Activated naive CD8-positive, alpha-beta T cell treated with anti-CD3 and anti-CD28 coated beads for 36 hours (primary cell): ENCODE measurements at places on chromosomes 6 and 20.

DNA sequence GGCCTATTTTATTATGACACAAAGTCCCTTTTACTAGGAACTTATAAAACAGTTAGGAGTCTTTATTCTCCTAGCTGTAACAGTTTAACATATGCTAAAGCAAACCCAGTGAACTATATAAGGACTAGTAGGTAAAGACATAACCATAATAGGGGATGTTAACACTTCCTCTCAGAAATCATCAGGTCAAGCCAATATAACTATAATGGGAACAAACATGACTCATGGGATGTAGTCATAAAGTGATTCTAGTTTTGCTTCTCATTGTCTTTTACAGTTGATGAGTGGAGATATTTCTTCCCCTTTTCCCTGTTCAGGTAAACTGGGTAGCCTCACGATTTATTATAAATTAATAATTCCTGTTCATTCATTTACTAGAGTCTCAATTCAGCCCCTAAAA is 9.7 kb downstream of the PTCHD4 start:
- DNase-seq, result no peak

- no peak for DNase-seq
Observed at GRCh38 chr20:4603724-4604123, 118.0 kb upstream of the PRND start.

DNA sequence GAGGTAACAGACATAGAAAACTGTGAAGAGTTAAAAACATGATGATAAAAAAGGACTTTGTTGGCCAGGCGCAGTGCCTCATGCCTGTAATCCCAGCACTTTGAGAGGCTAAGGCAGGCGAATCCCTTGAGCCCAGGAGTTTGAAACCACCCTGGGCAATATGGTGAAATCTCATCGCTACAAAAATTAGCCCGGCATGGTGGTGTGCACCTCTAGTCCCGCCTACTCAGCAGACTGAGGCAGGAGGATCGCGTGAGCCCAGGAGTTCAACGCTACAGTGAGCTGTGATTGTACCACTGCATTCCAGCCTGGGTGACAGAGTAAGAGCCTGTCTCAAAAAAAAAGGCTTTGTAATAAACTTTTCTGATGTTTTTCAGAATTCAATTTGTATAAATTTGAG is 60.1 kb downstream of the GFOD1 start:
- no peak for DNase-seq

DNA sequence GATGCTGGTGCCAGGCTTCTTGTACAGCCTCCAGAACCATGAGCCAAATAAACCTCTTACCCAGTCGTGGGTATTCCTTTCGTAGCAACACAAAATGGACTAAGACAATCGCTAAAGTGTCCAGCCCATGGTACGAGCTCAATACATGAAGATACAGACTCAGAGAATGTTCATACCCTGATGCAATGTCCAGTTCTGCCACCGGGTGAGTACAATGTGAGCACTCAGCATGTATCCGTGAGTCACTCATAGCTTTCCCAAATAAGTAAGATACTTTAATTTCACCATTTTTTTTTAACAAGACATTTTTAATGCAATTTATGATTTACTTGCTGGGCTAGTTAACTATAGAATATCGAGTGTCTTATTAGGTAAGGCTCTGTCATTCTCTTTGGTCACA is 26.7 kb upstream of the PDE10A start:
- no peak for DNase-seq

GRCh38 chr6:14281811-14282660 is 164.5 kb downstream of the CD83 start:
- DNase-seq, result no peak

DNA sequence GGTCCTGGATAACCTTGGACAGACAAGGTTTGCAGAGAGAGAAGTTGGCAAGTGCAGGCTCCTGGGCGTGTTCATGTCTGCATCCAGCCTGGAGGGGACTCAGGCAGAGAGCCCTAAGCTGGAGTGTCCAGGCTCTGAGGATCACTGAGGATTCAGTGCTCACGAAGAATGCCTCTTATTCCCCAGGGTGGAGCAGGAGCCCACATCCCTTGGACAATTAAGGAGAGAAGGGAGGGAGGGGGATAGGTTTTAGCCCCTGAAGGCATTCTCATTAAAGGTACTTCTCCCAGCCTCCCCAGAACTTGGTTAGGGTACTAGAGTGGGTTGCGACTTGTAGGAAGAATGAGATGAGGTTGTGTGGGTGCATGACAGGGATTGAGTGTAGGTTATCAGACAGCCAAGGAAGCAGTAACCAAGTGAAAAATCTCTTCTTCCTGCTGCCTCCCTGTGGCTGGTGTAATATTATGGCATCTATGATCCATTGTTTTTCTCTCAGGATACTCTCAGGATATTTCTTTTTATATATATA is 680 bp downstream of the HLA-DPB1 start:
- DNase-seq, result no peak

DNA sequence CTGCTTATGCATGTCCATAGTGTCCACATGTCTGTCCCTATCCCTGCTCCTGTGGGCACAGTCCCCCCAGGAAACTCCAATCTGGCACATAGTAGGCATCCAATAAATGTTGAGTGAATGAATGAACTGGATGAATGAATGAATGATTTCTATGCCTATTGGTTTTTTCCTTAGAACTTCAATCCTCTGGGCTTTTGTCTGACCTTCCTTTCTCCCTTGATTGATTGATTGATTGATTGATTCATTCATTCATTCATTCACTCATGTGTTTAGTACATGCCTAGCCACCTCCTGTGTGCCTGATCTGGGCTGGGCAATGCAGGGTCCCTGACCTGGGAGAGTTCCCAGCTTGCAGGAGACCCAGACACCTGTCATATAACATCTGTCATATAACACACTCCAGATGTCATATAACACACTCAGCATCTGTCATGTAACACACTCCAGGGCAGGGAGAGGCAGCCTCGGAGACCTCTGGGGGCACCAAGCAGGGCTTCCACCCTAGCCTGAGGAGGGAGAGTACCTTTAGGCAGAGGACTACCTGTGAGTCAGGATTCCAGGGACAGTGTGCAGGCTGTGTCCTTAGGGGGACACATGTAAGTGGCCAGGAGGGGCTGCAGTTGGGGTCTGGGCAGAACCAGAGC is 17.9 kb downstream of the VSTM2L start:
- DNase-seq, result no peak

GRCh38 chr6:4336778-4337442 is 201.5 kb upstream of the ECI2 start:
- no peak for DNase-seq

- DNase-seq, result no peak
Observed at GRCh38 chr20:57598060-57598459, 22.2 kb downstream of the ZBP1 start.

- no peak for DNase-seq
Observed at GRCh38 chr6:20188630-20189075, 23.6 kb downstream of the MBOAT1 start.

DNA sequence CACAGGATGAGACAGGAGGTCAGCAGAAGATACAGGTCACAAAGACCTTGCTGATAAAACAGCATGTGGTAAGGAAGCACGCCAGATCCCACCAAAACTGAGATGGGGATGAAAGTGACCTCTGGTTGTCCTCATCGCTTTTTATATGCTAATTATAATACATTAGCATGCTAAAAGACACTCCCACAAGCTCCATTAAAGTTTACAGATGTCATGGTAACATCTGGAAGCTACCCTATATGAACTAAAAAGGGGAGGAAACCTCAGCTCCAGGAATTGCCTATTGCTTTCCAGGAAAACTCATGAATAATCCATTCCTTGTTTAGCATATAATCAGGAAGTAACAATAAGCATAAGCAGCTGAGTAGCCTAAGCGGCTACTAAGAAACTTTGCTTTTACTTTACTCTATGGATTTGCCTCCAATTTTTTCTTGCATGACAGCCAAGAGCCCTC is 8.4 kb upstream of the RIN2 start:
- DNase-seq, result no peak

- no peak for DNase-seq
Observed at GRCh38 chr6:121652223-121652622, 216.8 kb downstream of the GJA1 start.

- no peak for DNase-seq
Observed at GRCh38 chr6:155067956-155068615, 73.0 kb downstream of the TIAM2 start.

DNA sequence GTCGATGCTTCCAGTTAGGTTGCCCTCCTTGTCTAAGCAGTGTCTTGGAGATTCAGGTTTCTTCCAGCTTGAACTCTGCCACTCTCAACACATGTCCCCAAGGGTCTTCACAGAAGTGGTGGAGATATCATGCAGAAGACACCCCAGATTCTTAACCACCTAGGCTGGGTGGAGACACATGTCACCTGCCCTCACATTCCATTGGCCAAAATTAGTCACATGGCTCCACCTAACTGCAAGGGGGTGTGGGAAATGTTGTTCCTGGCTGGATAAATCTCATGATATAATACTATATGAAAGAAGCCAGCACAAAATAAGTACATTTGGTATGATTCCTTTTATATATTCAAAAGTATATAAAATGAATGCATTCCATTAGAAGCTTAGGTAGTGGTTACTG is 52.9 kb upstream of the SNRPB2 start:
- no peak for DNase-seq

GRCh38 chr6:13299403-13299821 is 28.9 kb downstream of the TBC1D7 start:
- no peak for DNase-seq

DNA sequence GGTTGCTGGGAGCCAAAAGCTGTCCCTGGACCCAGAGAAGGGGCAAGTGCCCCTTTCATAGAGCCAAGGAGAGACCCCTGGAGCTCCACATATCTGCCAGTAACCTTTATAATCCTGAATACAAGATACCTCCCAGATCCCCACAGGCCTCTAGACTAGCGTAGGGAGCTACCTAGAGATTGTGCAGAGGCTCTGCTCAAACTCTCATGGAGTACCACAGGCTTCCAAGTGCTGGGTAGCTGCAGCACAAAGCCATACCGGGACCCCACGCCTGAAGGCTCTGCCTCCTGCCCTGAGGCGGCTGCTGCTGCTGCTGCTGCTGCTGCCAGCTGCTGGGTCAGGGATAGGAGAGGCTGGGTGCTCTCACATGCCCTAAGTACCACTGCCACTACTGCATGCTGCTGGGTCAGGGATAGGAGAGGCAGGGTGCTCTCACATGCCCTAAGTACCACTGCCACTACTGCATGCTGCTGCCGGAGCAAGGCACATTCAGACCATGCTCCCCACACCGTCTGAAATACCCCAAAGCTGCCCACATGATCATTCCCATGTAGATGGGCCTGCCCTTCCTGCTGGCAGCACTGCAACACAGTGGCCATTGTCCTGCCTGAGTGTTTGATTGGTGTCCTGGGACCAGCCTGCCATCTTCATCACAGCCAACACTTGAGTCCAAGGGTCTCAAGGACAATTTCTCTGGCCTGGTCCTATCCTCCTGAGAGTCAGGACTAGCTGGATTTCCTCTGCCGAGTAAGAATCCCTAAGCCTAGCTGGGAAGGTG is 1434.3 kb upstream of the ADGRB3 start:
- DNase-seq, result no peak

- DNase-seq, result no peak
Observed at GRCh38 chr6:169101981-169102380, 151.7 kb downstream of the THBS2 start.

GRCh38 chr6:74289884-74290283 is 593.9 kb downstream of the CD109 start:
- no peak for DNase-seq

GRCh38 chr20:49245921-49246740 is 26.9 kb downstream of the DDX27 start:
- DNase-seq, result no peak

DNA sequence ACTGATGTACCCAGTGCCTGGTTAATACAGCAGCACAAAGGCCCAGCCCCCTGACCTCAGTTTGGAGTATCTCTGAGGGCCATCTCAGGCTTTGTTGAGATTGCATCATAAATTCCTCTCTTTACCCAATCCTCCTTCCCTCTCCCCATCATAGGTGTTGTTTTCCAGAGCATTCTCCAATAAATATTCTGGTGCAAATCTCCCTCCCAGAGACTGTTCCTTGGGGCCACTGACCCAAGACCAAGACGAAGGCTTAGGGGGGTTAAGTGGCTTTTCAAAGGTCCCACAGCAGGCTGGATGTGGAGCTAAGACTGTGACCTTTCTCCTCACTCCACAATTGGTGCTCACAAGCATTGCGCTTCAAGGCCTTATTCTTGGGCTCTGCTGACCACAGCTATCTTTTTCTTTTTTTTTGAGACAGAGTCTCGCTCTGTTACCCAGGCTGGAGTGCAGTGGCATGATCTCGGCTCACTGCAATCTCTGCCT is 72.4 kb upstream of the ZMYND8 start:
- DNase-seq, result no peak

GRCh38 chr6:83854766-83855165 is 1.6 kb downstream of the RIPPLY2 start:
- no peak for DNase-seq

GRCh38 chr20:57558614-57559288 is 2.2 kb upstream of the PCK1 start:
- no peak for DNase-seq

DNA sequence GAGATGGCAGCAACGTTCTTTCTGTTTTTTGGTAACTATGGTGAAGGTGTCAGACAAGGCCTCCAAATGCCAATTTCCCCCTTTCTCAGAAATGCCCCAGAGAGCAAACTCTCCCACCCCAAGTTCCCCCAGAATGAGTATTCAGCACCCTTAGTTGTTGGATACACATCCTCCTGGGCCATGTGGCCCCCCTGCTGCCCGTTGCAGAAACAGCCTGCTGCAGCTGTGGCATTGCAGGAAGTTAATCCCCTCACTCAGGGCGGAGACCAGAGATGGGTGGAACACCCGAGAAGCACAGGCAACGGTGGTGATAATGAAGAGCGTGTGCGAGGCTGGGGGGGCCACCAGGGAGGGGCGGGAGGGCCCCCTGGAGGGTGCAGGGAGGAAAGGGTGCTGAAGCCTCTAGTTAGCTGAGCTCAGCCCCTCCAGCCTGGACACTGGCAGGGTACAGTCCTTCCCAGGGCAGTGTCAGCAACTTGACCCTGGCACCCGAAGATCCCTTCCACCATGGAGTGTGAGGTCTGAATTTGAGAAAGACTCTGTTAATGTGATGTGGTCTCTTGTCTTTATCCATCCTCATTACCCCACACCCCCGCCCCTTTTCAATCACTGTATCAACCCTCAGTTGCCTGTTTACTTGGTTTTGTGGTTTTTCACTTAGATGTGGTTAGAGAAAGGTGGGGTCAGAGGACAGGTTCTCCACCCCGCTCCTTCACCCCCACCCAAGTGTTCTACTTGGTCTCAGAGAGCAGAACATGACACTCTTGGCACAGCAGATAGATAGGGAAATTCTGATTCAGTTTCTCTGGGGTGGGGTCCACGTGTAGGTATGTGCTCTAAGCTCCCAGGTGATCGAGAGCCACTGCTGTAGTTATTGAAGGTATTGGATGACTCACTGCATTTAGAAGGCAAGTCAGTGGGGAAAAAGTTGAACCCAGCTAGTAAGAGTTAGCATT is 208.8 kb upstream of the SUPT3H start:
- DNase-seq, result peak; percentile 42

- DNase-seq, result no peak
Observed at GRCh38 chr6:44057238-44057930, 69.9 kb downstream of the MRPL14 start.

- DNase-seq, result no peak
Observed at GRCh38 chr6:134954272-134955000, 4.5 kb upstream of the ALDH8A1 start.
